Lung (tissue), 17 donors: ENCODE measurements at places on chromosomes 6 and 20. TPM values are rescaled to one million over a fixed set of nuclear protein-coding genes. Genes with fewer than 3 reads are reported as not detected.

The SLC24A3 gene
- total RNA-seq, result 6.6 TPM

The TMEM217 gene
- total RNA-seq, result 0.40 TPM

The IL17F gene
- total RNA-seq, result not detected

The PMEPA1 gene
- 44.0 TPM for total RNA-seq

The ADGRG6 gene
- total RNA-seq, result 18.4 TPM

GRCh38 chr6:69875715-69876114 lies 9.4 kb downstream of the COL19A1 start:
- DNase-seq, result no peak
- H3K27ac ChIP-seq, result no peak overlapping the region
- no peak overlapping the region for H3K4me3 ChIP-seq
- no peaks in the 10 kb centered on the region for H3K4me1 ChIP-seq

- DNase-seq, result no peak
- H3K27ac ChIP-seq, result no peak overlapping the region
- no peaks in the 10 kb centered on the region for H3K36me3 ChIP-seq
- no peaks in the 10 kb centered on the region for H3K27me3 ChIP-seq
These were observed 84.7 kb downstream of the RNF182 start for GRCh38 chr6:14009431-14009830.

- H3K4me1 ChIP-seq, result peaks cover 61% of the 10 kb centered on the region
- DNase-seq, result no peak
- H3K36me3 ChIP-seq, result no peaks in the 10 kb centered on the region
These were observed 231.4 kb downstream of the TMEM242 start for GRCh38 chr6:157091856-157092460.

DNA sequence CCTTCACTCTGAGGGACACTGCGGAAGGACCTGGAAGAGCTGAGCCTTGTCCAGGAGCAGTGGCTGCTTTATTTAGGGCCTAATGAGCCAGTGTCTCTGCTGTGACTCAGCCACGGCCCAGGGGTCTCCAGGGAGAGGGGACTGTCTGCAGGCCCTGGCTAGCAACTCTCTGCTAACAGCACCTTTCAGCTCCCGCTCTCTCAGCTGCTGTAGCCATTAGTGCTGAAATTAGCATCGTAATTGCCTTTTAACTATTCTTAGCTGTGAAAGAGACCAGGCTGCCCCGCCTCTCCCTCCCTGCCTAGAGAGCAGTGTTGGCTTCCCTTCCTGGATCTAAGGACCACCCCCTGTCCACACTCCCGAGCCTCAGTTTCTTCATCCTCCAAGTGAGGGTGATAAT lies 53.1 kb upstream of the SLC32A1 start:
- no peaks in the 10 kb centered on the region for H3K27me3 ChIP-seq
- H3K4me3 ChIP-seq, result no peak overlapping the region
- H3K27ac ChIP-seq, result no peak overlapping the region
- no peaks in the 10 kb centered on the region for H3K36me3 ChIP-seq

DNA sequence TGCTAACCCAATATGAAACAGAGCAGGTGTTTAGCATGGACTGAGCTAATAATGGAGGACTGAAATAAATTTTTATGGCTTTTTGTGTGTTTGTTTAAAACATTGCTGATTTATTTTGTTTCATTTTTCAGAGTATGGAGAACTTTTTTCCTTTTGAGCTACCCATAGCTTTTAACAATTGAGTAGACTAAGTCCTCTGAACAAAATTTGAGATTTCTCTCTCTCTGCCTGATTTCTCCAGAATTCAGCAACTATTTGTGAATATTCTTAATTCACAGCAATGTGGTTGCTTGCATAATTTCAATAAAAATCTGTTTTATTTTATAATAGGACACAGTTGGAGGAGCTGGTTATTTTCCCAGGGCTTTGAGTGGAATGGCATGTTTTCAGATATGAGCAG lies 103.7 kb downstream of the TPBG start:
- no peak overlapping the region for H3K27ac ChIP-seq
- H3K4me3 ChIP-seq, result no peak overlapping the region
- H3K4me1 ChIP-seq, result no peaks in the 10 kb centered on the region
- H3K36me3 ChIP-seq, result no peaks in the 10 kb centered on the region
- DNase-seq, result no peak
- no peaks in the 10 kb centered on the region for H3K27me3 ChIP-seq

DNA sequence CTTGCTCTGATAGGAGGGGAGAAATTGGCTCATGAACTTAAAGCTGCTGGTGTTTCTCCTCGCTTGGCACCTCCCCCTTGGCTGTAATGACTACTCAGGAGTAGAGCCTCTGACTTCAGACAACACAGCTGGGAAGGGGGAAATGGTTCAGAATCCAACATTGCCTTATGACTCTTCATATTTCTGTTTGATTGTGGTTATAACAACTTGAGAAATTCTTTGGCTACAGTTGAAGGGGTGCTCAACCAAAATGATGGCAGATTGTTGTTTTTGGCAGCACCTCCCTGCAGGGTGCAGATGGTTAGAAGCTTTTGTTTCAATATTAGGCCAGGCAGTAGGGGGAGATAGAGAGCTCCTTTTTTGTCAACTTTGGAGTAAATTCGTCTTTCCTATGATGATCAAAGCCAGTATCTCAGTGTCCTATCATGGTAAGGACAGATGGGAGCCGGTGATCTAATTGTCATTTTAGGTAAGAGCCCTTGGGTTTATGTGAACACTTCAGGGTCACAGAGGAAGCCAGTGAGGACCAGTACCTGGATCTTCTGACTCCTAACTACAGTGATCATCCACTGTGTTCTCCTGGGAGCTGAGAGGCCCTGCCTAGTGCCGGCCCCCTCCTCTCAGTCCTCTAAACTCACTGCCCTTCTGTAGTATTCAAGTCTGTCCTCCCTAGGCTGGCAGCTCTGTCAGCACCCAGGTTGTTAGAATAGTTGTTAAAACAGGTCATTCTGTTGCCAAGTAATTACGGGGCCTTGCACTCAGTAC lies 39.9 kb downstream of the RPRD1B start:
- H3K27me3 ChIP-seq, result no peaks in the 10 kb centered on the region
- no peak overlapping the region for H3K4me3 ChIP-seq
- H3K36me3 ChIP-seq, result peaks cover 19% of the 10 kb centered on the region
- peaks cover 20% of the 10 kb centered on the region for H3K4me1 ChIP-seq
- H3K27ac ChIP-seq, result peak overlapping the region; percentile 29

GRCh38 chr6:64714073-64714472 lies 993.0 kb downstream of the EYS start:
- no peaks in the 10 kb centered on the region for H3K36me3 ChIP-seq
- no peaks in the 10 kb centered on the region for H3K4me1 ChIP-seq
- no peak for DNase-seq
- no peaks in the 10 kb centered on the region for H3K27me3 ChIP-seq
- H3K27ac ChIP-seq, result no peak overlapping the region
- no peak overlapping the region for H3K4me3 ChIP-seq

DNA sequence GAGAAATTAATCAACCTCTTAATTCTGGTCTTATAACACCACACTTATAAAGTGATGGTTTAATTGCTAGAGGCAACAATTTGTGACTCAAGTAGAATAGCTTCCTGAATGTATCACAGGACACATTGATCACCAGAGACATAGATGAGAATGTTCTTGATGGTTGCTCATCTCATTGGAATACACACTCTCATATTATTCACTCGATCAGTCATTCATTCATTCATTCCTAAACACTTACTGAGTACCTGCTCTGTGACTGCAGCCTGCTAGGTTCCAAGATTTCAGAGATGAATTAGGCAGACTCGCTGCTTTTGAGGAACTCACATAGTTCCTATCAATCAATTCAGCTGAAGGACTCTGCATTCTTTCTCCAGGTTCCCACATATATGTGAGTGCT lies 365.1 kb upstream of the SOX4 start:
- H3K27ac ChIP-seq, result no peak overlapping the region
- H3K4me1 ChIP-seq, result no peaks in the 10 kb centered on the region

DNA sequence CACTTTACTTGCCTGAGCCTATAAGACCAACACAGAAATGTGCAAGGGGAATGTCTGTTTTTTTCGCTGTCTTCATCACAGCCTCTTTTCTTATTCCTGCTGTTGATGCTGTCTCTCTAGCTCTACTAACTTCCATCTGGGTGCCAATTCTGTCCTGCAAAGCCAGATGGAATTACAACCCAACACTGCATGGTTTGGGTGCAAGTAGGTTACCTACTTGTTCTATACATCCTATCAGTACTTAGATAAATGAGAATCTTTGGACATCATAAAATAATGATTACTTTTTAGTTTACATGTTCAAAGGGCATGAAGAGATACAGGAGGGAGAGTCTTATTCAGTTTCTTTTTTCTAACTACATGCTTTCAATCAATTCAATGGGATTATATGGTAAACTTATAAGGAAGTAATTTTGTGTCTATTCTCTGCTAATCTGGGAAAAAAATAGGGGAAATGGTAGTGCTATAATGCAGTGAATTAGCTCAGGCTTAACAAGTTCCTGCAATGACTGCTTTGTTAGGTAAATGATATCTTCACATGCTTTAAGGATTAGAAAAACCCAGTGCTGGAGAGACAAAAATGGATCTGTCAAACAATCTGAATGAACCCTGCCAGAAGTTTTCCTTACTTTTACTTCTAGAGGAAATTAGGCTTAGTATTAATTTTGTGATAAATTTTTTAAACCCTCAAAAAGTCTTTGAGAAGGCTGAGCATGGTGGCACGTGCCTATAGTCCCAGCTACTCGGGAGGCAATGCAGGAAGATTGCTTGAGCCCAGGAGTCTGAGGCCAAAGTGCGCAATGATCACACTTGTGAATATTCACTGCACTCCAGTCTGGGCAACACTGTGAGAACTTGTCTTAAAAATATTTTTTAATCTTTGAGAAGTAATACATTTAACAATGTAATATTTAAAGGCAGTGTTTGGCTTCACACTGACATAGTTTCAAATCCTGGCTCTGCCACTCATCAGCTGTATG lies 86.5 kb upstream of the E2F3 start:
- no peak overlapping the region for H3K27ac ChIP-seq
- no peak overlapping the region for H3K4me3 ChIP-seq
- H3K4me1 ChIP-seq, result peaks cover 5% of the 10 kb centered on the region
- no peaks in the 10 kb centered on the region for H3K27me3 ChIP-seq
- H3K36me3 ChIP-seq, result no peaks in the 10 kb centered on the region

- no peak overlapping the region for H3K4me3 ChIP-seq
- DNase-seq, result peak; percentile 19
- H3K27me3 ChIP-seq, result no peaks in the 10 kb centered on the region
These were observed 67.0 kb downstream of the DNAAF9 start for GRCh38 chr20:3340443-3340842.

DNA sequence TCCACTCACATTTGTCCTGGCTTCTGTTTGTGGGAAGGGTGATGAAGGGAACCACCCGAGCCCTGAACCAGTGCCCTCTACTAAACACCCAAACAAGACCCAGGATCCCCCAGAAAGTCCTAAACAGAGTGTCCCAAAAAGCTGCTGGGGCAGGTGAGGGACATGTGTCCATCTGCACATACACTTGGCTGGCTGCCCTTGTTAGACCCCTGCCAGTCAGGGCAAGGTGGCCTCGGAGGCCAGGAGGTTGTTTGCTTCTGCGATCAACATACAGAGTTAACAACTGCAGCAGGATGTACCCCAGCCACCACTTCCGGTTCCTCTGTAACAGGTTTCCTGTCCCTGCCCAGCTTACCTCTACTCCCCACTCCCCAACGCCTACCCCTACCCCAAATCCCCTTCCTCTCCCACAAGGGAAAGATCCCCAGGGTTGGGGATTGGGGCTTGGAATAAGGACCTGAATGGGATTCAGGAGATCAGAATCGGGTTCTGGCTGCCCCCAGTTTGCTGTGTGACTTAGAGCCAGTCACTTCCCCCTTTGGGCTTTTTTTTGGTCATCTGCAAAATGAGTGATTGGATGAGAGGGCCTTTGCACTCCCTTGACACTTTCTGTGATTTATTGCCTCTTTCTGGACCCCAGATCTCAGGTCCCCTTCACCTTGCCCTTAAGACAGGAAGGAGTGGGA lies 13.9 kb downstream of the DEF6 start:
- H3K27me3 ChIP-seq, result no peaks in the 10 kb centered on the region
- H3K4me1 ChIP-seq, result peaks cover 13% of the 10 kb centered on the region
- no peaks in the 10 kb centered on the region for H3K36me3 ChIP-seq

GRCh38 chr6:128567029-128567428 lies 46.6 kb upstream of the PTPRK start:
- H3K4me1 ChIP-seq, result no peaks in the 10 kb centered on the region
- no peak overlapping the region for H3K4me3 ChIP-seq

- H3K36me3 ChIP-seq, result no peaks in the 10 kb centered on the region
- H3K27me3 ChIP-seq, result no peaks in the 10 kb centered on the region
- H3K4me1 ChIP-seq, result no peaks in the 10 kb centered on the region
- no peak for DNase-seq
- no peak overlapping the region for H3K27ac ChIP-seq
These were observed 71.5 kb upstream of the PLN start for GRCh38 chr6:118476551-118476950.

DNA sequence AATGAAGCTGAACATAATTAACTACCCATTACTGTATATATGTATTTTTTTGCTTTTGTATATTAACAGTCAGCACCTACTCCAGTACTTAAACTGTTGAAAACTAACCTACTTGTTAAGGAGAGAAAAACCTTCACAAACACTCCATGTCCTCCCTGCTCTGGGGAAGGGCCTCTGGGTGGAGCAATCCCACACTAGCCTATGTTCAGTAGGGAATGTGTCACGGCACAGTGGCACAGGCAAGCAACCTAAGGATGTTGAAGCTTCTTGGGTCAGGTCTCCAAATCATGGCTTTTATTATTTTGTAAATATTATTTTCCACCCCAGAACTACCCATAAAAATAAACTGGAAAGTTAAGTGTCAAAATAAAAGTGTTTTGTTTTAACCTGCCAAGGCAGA lies 5.3 kb downstream of the MAN1A1 start:
- no peak overlapping the region for H3K4me3 ChIP-seq
- no peak for DNase-seq
- H3K36me3 ChIP-seq, result peaks cover 2% of the 10 kb centered on the region
- no peaks in the 10 kb centered on the region for H3K27me3 ChIP-seq

GRCh38 chr6:165695722-165696515 lies 32.9 kb upstream of the PDE10A start:
- no peak overlapping the region for H3K4me3 ChIP-seq
- peak; percentile 53 for DNase-seq
- no peaks in the 10 kb centered on the region for H3K36me3 ChIP-seq
- no peak overlapping the region for H3K27ac ChIP-seq

GRCh38 chr20:31720486-31721407 lies 1.9 kb downstream of the BCL2L1 start:
- no peak for DNase-seq
- H3K27ac ChIP-seq, result peak overlapping the region; percentile 99
- H3K36me3 ChIP-seq, result peaks cover 12% of the 10 kb centered on the region
- H3K27me3 ChIP-seq, result no peaks in the 10 kb centered on the region
- peak overlapping the region; percentile 83 for H3K4me3 ChIP-seq
- H3K4me1 ChIP-seq, result peaks cover 35% of the 10 kb centered on the region

DNA sequence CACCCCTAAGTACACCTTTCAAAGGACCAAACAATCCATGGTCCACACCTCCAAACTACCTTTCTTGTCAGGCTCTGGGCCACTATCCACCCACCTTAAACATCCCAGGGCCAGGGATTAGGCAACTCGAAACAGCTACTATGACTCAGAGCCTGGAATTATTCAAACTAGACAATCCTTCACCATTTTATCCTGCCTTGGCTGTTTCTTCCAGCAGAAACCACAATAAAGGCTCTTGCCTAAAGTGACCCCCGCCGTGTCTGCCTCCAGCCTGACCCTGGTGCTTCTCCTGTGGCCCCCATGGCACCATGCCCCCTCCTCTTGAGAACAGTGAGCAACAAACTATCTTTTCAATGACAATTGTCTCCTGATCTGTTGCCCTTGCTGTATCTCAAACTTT lies 195.5 kb downstream of the EPM2A start:
- no peaks in the 10 kb centered on the region for H3K27me3 ChIP-seq
- no peak for DNase-seq
- peaks cover 6% of the 10 kb centered on the region for H3K4me1 ChIP-seq
- H3K36me3 ChIP-seq, result no peaks in the 10 kb centered on the region
- H3K4me3 ChIP-seq, result no peak overlapping the region
